Karpas-422 (cell line): ENCODE measurements at places on chromosomes 16 and 17. TPM values are rescaled to one million over a fixed set of nuclear protein-coding genes. Genes with fewer than 3 reads are reported as not detected.
A peak's percentile ranks its signal among the peaks of the same experiment; 100 is the strongest.

- peak; percentile 86 for DNase-seq
Measured at GRCh38 chr17:43994272-43995149, 9.9 kb upstream of the NAGS start.

GRCh38 chr16:2481676-2482075 lies 6.7 kb downstream of the TBC1D24 start:
- DNase-seq = no peak

DNA sequence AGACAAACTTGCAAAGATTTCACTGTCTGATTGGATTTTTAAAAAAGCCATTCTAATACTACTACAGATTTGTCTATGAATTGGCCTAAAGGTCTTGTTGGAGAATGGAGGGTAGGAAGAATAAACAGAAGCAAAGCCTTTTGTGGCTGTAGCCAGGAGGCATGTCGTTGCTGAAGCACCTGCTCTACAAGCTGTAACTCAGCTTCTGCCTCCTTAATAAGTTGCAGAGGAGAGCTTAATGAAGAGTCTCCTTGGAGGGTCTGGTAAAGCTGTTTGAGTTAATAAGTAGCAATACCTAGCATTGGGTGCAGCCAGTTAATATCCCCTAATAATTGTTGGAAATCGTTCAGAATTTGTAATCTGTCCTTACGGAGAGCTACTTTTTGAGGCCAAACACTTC lies 10.0 kb upstream of the ZNF689 start:
- peak; percentile 49 for DNase-seq

GRCh38 chr16:48008011-48008525 lies 147.7 kb downstream of the ABCC12 start:
- no peak for DNase-seq

DNA sequence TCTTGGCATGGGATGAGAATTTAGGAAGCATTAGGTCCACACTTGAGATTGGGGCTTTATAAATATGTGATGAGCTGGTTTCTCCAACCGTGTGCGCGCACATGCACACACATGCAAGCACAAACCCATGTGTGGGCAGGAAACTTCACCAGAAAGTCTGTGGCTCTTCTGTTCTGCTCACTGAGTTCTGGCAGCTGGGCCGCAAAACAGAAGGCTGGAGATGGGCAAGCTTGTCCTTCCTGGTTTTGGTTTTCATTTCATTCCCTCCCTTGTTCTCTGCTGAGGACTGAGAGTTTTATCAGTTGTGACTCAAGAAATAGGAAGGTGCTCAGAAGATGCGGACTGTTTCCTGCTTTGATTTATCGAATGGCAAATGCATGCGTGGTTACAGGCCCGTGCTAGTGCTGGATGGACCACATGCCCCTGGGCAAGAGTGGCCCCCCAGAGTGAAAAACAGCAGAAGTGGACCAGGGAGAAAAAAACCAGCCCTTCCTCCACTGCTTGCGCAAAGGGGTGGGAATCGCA lies 14.1 kb downstream of the MAP3K14 start:
- DNase-seq = no peak

GRCh38 chr16:72099377-72099818 lies 5.8 kb downstream of the DHX38 start:
- DNase-seq = peak; percentile 90

DNA sequence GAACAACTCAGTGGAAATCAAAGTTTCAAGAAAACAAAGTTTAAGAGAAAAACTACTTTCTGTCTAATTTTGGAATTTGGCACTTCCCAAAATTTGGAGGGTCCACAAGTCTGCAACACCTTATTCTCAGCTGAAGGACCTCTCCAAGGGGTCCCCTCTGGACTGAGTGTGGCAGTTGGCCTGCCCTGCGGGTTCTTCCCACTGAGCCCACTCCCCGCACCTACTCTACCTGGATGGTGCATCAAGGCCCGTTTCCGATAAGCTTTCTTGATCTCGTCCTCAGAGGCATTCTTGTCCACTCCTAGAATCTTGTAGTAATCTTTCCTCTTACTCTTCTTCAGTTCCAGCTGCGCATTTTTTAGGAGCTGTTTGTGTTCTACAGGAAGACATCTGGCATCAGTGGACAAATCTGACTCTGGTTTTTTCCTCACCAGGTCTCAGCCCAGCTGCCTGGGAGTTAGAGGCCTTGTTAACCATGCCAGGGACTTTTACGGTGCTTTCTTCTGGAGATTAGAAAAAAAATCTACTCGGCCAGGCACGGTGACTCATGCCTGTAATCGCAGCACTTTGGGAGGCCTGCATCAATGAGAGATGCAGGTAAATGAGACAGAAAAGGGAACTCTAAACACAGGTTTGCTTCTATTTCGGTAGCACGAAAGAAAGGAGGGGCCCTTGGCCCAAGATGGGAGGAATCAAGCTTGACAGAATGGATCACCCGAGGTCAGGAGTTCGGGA lies 15.6 kb downstream of the CNP start:
- DNase-seq = no peak

GRCh38 chr17:5413682-5414081 lies 5.8 kb downstream of the NUP88 start:
- DNase-seq = no peak

DNA sequence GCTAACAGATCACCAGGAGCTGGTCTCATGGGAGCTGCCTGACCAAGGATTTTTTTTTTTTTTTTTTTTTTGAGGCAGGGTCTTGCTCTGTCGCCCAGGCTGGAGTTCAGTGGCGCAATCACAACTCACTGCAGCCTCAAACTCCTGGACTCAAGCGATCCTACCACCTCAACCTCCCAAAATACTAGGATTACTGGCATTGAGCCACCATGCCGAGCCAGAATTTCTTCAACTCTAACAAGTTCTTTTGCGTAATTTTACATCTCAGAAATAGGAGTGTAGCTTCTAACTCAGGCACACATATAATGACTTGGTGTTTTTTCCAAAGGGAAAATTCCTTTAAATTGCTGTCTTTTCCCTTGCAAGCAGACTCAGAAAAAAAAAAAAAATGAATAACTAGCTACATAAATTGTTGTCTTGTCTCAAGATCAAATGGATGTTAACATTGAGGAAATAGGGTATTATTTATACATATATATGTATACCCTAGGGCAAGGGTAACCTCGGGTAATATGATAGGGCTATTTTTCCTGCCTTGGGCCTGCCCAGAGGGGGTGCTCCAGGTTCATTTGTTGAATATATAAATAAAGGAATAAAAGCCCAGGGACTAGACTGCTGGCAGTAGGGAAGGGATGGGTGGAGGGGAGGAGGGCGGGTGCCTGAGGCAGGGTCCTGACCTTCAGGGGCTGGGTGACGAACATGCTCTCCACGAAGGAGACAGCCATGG lies 42.8 kb upstream of the GCSH start:
- DNase-seq = no peak

GRCh38 chr17:29050176-29050575 lies 7.2 kb downstream of the PIPOX start:
- DNase-seq = no peak

- DNase-seq = no peak
Measured at GRCh38 chr16:70434484-70435260, 4.2 kb downstream of the ST3GAL2 start.

- DNase-seq = no peak
Measured at GRCh38 chr16:82262244-82262643, 92.2 kb upstream of the MPHOSPH6 start.

The FTO gene
- 101 and 125 TPM in 2 replicates for total RNA-seq
